Neural progenitor cell (in vitro differentiated cells): ENCODE measurements at places on chromosomes 13 and 19. TPM values are rescaled to one million over a fixed set of nuclear protein-coding genes. Genes with fewer than 3 reads are reported as not detected.

- peak; percentile 47 for DNase-seq
These were observed 486 bp downstream of the ZNF808 start for GRCh38 chr19:52527956-52528351.

GRCh38 chr13:112870051-112870331 lies 99.0 kb upstream of the MCF2L start:
- no peak for DNase-seq

DNA sequence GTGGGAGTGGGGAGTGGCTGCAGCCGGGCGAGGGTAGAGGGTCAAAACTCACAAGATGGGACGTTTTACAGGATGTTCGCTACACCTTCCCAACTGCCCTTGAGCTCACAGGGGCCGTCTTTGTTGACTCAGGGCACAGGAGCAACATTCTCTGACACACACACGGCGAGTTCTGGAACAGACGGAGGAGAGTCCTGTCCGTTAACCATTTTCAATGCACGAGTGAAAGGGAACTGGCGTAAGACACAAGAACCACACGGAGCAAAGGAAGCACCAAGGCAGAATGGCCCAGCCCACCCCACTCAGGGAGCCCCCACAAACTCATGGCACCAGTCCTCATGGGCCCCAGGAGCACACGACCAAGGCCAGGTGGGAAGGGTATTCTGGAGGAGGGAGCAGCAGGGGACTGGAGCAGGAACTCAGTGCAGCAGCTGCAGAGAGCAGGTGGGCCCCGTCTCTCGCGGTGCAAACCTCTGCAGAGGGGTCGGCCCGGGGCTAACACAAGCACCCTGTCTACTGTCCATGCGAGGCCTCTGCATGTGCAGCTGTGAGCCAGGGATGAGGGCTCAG lies 37.9 kb upstream of the ISYNA1 start:
- no peak for DNase-seq

DNA sequence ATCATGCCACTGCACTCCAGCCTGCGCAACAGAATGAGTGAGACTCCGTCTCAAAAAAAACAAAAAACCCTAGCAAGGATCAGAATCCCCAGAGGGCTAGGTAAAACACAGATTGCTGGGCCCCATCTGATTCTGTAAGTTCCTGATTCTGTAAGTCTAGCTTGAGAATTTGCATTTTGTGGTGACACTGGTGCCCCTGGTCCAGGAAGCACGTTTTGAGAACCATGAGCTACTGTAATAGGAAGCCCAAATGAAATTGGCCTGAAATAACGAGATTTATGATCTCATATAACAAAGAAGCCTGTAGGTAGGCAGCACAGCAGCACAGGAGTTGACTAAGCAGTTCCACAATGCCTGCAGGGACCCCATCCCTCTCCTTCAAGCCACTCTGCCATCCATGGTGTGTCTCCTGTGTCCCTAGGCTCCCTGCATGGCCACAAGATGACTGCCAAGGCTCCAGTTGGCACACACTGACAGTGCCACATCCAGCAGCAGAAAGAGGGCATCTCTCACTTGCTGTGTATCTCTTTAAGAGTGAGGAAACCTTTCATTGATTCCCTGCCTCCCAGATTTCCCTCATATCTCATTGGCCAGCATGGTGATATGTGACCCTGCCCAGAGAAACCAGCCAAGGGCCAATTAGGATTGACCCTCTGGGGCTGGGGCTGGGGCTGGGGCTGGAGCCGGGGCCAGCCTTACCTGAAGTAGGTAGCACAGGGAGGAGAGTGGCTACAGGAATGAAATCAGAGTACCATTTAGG lies 21.7 kb downstream of the SIPA1L3 start:
- DNase-seq = no peak

DNA sequence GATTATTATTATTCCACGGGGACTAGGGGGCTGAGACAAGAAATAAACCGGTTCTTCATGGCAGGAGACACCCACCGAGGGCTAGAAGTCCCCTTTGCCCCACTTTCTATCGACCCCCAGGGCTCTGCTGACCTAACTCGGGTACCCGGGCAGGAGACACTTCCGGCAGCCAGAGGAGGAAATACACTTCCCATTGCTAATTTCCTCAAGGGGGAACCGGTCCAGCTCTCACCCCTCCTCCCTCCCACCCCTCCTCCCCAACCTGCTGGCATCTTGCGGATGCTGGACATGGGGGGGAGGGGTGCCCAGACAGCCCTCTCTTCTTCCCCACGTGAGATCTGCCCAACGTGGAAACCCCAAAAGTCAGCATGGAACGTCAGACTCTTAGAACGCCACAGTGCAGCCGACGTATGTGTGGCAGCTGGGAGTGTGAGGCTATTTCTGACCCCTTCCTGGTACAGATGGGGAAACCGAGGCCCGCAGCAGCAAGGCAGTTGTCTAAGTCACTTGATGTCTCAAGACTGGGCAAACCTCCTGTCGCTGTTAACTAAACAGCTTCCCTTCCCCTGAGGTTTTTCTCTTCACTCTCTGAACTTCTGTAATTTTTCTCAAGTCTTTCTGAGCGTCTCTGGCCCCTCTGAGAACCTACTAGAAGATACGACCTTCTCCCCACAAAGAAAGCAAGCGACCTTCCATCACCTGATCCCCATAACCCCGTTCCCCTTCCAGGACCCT lies 3.6 kb downstream of the GPR4 start:
- DNase-seq = no peak

GRCh38 chr19:35545855-35546381 lies 492 bp downstream of the TMEM147 start:
- DNase-seq = no peak

GRCh38 chr19:18946918-18947317 lies 5.9 kb upstream of the HOMER3 start:
- DNase-seq = no peak

DNA sequence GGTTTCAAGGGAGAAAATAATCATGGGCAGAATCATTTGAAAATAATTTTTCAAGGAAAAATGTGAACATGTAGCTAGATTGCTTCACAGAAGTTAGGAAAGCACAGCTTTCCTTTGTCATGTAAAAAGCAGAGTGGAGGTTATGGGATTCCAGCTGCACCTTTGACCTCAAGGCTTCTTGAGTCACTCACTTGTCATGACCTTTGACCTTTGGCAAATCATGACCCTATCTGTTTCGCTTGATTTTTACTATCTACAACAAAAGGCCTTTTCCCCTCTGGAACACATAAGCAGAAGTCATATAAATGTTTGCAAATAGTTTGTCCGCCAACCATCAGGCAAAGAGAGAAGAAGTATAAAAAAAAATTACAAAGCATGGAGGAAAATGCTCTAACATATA lies 210.7 kb upstream of the MIR17HG start:
- peak; percentile 67 for DNase-seq

DNA sequence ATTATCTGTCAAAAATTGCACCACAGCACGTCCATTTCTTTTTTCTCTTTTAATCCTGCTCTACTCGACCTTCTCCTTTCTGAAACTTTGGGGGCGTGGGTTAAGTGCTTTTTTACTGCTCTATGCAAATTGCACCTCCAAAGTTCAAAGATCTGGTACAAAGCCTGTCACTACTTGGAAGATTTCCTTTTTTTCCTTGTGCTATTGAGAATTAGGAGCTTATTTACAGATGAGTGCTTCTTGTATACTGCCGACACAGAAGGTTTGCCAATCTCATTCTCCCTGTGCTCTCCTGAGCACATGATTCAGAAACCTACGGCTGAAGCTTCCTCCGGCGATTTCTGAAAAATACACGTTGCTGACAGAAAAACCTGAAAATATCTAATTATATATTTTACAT lies 94.8 kb downstream of the TEX29 start:
- DNase-seq = peak; percentile 82

- DNase-seq = no peak
These were observed 126.7 kb downstream of the MAB21L1 start for GRCh38 chr13:35349673-35350278.

- no peak for DNase-seq
These were observed 1.5 kb downstream of the CEBPA start for GRCh38 chr19:33300894-33301143.

GRCh38 chr19:6800991-6801484 lies 28.5 kb downstream of the VAV1 start:
- no peak for DNase-seq

The CAPN12 gene
- total RNA-seq = 1.0 and 4.9 TPM in 2 replicates

- DNase-seq = peak; percentile 64
These were observed at the start of gene SHANK1 for GRCh38 chr19:50719566-50719965. Gene SHANK1, minus strand, starts transcription at chr19:50719802. Its CDS starts 2,883 bp downstream, at chr19:50716919.

GRCh38 chr19:34317311-34317927 lies 47.6 kb upstream of the GPI start:
- no peak for DNase-seq

The ICAM4 gene
- total RNA-seq = 0.15 TPM in 1 of 2 replicates, not detected in the other

The AZU1 gene
- 1.0 and 2.0 TPM in 2 replicates for total RNA-seq

DNA sequence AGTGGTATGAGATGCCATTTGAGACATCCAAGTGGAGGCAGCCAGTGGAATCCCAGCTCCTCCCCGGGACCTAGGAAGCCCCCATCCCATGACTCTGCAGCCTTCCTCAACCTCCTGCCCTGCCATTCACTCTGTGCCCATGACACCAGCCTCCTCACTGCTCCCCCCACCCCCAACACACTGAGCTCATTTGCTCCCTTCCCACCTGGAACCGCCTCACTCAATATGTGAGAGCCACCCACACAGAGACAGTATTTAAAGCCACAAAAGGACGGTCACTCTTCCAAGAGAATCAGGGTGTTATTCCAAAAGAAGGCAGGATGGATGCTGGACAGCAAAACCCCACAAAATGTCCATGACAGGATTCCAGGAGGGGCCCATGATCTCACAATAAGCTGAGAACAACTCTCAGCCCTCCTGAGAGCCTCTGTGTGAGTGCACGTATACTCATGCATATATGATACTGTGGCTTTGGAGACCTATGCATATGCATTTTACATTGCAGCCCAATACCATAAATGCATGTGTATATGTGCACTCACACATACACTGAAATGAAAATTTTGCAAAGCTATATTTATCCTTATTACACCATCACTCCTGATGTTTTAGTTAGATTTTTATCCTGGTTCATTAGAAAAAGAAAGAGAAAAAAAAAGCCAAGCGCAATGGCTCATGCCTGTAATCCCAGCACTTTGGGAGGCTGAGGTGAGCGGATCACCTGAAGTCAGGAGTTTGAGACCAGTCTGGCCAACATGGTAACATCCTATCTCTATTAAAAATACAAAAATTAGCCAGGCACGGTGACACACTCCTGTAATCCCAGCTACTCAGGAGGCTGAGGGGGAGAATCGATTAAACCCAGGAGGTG lies 10.8 kb upstream of the RANBP3 start:
- DNase-seq = no peak

GRCh38 chr13:38758277-38758676 lies 71.4 kb downstream of the FREM2 start:
- peak; percentile 23 for DNase-seq

The C19orf33 gene
- not detected in 2 replicates for total RNA-seq

The GADD45GIP1 gene
- total RNA-seq = 17.1 and 42.2 TPM in 2 replicates

GRCh38 chr19:17324357-17325114 lies 10.1 kb downstream of the ANO8 start:
- DNase-seq = no peak

The ZNF763 gene
- 10.0 and 17.7 TPM in 2 replicates for total RNA-seq

GRCh38 chr19:39937787-39938186 lies 3.4 kb upstream of the FCGBP start:
- no peak for DNase-seq

DNA sequence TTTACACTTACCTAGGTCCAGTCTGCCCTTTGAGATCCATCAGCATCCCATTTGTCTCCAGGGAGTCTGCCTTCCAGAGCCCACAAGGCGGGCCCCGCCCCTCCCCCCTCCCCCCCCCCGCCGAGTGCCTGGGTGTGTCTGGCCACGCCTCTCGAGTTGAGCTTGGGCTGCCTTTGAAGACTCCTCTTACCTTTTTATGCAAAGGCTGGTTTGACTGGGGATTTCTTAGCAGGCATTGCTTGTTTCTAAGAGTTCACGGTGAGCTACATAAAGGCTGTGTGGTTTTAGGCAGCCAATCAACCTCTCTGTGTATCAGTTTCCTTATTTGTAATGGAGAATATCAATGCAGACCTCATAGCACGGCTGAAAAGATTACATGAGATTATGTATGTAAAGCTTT lies 11.3 kb downstream of the GPR12 start:
- DNase-seq = no peak

The SLITRK5 gene
- total RNA-seq = 1.5 and 1.9 TPM in 2 replicates

GRCh38 chr13:64154514-64154913 lies 2738.9 kb upstream of the PCDH20 start:
- no peak for DNase-seq

The ADGRE1 gene
- not detected in 2 replicates for total RNA-seq

DNA sequence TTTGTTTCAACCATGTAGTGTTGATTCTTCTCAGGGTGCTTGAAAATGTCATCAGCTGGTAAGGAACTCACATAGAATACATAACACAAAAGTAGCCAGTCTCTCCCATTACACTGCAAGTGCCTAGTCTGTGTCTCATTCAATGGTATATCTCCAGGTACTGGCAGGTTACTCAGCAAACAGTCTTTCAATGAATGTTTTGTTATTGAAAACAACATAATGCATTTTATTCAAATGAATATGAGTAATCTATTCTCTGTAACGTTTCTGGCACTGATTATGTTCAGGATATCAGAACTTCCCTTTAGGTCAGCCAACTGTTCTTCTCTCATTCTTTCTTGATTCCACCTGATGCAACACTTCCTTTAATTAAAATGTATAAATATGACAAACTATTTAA lies 68.0 kb upstream of the SLITRK1 start:
- no peak for DNase-seq
